ENCODE measurements at places on chromosomes 1 and 21.
A peak's percentile ranks its signal among the peaks of the same experiment; 100 is the strongest.

GRCh38 chr1:117051224-117052064 lies 8.7 kb upstream of the TTF2 start:
- no peak for DNase-seq

- DNase-seq = no peak
Observed at GRCh38 chr1:184861755-184862336, 107.2 kb upstream of the EDEM3 start.

DNA sequence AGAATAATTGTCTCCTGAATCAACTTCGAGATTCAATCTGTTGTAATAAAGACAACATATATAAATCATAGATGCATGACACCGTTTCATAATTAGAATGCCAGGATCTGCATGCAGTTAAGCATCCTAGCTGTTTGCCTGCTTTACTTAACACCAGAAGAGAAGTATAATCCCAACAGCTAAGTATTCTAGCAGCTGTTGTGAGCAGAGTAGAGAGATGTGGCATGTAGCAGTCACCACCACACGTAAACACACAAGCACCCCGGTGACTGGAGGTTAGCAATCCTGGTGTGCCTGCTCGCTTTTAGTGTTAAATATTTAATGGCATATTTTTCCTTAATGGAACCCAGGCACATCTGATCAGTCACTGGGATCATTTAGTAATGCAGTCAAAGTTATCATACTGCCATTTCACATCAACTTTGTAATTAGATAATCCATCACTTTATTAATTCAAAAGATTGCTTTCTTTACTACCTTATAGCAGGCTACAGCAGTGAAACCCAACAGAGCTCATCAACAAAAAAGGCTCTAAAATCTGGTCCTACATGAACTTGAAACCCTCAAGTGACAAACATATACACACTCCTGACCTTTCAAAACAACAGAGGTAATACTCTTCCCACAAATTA lies 187.9 kb downstream of the SMYD3 start:
- DNase-seq = no peak

DNA sequence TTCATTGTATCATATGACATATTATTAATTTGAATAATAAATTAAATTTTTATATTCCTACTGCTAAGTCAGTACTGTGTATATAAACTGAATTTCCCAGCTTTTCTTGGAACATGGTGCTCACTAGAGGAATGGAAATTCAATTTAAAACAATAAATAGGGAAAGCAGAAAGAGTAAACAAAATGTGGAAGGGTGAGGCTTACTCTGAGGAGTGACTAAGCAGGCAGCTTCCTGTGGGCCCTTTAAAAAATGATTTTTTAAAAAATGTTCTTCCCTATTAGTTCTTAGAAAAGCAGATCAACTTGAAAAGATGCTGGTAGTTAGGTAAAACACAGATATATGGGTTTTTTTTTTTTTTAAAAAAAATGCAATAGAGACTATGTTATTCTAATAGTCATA lies 49.5 kb upstream of the S1PR1 start:
- DNase-seq = no peak

GRCh38 chr1:197444755-197445154 lies 176.7 kb downstream of the CRB1 start:
- DNase-seq = no peak

- no peak for DNase-seq
Observed at GRCh38 chr1:230861489-230861888, 6.8 kb downstream of the C1orf198 start.

GRCh38 chr1:155064111-155064831 lies 731 bp downstream of the EFNA4 start:
- DNase-seq = no peak

- DNase-seq = no peak
Observed at GRCh38 chr1:244422174-244422573, 29.5 kb downstream of the ADSS2 start.

GRCh38 chr1:19220991-19221390 lies 10.9 kb upstream of the UBR4 start:
- no peak for DNase-seq

DNA sequence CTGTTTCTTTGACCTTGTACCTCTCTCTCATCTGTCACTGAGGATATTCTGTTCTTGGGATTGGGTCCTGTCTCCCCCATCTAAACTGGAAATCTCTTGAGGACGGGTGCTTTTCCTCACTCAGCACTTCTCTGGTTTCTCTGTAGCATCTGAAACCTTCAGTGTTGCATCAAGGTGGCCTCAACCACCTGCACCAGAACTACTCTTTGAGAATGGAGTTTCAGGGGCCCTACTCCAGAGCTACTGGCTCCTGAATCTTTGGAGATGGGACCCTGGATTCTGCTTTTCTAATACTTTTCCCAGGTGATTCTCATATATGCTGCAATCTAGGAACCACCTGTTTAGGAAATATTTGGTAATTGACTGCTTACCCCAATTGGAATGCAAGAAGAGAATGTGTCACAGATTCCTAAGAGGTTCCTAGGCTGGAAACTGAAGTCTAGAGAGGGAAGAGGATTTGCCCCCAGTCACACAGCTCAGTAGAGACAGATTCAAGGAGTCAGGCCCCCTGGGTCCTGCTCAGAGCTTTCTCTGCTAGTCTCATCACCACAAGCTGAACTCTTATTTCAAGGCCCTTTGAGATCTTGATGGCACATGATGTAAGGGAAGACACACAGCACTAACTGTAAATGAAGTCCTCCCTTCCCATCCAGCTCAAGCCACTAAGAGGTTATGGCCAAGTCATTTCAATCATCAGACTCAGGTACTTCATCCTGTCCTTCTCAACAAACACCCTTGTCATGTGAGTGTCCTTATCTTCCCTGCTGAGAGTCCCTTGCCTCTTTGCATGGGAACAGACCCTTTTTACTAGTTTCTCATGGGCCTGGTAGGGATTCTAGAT lies 48.7 kb downstream of the EIF2D start:
- no peak for DNase-seq

DNA sequence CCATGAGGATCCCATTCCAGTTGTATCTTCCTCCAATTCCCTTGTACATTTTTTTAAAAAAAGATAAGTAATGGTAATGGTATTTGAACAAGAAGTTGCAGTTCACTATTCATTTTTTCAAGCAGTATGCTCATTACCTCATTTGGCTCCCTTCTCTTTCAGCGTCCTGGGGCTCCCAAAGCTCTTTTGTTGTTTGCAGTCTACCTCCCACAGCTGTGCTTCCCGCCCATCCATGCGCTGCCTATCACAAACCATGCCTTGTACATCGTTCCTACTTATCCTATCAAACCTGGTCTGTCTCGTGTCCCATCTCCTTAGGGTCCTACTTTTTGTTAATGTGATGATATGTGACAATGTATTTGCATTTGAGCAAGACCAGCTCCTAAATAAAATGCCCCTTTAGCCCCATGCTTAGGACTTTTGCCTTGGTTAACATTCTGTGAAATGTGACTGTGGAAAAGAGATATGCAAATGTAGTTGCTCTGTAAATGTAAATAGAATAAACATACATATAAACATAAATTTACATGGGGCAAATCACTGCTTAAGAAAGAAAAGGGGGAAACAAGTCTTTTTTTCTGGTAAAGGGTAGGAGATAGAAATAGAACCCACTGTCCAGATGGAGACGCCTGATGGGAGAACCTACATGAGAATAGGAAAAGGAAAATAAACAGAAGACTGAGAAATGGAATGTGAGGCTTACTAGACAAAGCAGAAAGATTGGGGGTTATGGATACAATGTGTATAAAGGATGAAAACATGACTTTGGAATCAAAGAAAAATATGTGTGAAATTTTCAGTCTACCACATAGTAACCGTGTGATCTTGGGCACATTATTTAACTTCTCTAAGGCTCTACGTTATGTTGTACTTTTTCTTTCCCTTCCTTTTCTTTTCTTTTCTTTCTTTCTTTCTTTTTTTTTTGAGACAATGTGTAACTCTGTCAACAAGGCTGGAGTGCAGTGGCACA lies 59.8 kb upstream of the PLXNA2 start:
- no peak for DNase-seq

DNA sequence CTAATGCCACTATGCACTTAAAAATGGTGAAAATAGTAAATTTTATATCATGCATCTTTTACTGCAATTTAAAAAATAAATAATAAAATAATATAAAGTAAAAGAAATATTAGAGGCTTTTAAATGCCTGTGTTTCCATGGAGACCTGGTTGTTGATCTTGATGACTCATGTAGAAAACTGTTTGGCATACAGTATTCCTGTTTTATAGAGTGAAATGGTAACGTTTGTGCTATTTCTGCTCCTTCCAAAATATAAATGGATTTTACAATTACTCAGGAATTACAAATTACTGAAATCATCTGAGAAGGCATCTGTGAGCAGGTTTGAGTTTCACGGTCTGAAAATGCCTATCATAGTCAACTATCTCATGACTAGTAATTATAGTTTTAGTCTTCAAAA lies 98.4 kb upstream of the USP25 start:
- DNase-seq = no peak

GRCh38 chr1:30906631-30907441 lies 1.7 kb downstream of the SDC3 start:
- no peak for DNase-seq

- DNase-seq = peak; percentile 59
Observed at GRCh38 chr1:181104790-181105133, 16.3 kb downstream of the IER5 start.

DNA sequence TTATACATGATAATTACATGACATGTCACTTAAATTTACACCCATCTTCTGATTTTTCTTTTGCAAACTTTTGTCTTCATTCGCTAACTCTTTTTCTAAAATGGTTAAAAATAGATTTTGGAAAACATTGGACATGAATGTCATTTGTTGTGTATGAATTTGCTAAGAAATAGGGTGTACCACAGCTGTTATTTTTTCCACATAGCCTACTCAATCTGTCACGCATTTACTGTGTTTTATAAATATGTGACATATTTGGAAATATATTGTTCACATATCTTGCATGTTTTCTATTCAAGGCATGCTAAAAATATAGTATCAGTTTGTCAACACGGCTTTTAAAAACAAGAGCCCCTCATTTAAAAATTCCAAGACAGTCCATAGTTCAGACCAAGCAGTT lies 47.9 kb upstream of the TARBP1 start:
- DNase-seq = no peak

- no peak for DNase-seq
Observed at GRCh38 chr1:226126824-226127569, 59.5 kb downstream of the ACBD3 start.

- no peak for DNase-seq
Observed at GRCh38 chr21:27268290-27268689, 301.4 kb upstream of the ADAMTS5 start.

DNA sequence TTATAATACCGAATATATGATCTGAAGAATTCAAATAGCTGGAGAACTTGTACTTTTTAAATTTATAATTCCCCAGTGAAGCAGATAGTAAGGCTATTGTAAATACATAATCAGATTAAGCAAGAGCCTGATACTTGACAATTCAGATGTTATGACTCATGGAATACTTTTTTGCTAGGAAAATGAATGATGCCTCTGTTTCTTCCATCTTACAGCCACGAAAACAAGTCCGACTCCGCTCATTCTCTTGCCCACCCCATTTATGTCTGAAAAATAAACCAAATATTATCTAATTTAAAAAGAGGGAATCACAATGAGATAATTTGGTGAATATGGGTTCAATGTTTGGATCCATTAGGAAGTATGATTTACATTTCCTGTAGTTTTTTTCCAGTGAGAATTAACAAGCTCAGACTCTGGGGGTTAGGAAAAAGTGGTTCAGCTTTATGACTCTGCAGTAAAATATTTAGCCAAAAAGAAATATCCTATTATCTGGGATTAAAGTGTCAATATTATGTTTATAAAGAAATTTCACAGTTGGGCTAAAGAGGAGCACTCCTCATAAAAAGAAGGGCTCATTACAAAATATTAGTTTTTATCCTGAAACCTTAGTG lies 50.4 kb upstream of the DAB1 start:
- no peak for DNase-seq

GRCh38 chr1:38223391-38223790 lies 176.8 kb upstream of the POU3F1 start:
- DNase-seq = no peak

- no peak for DNase-seq
Observed at GRCh38 chr1:147721716-147722115, 38.7 kb downstream of the GJA5 start.

DNA sequence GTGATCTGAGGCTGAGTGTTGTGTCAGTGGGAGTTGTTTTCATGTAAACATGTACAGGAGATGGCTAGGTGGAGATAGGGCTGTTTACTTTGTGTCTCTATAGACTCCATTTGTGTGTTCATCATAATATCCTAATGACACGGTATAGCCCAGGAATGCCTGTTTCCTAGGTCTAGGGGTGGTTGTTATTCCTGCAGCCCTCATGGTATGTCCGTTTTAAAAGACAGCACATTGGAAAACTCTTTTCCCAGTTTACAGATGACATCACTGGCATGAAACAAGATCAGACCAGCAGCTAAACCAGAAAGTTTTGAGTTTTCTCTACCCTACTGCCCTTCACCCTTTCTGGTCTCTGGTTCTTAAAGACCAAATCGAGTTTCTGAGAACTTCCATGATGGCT lies 227.3 kb upstream of the TMEM51 start:
- DNase-seq = no peak

DNA sequence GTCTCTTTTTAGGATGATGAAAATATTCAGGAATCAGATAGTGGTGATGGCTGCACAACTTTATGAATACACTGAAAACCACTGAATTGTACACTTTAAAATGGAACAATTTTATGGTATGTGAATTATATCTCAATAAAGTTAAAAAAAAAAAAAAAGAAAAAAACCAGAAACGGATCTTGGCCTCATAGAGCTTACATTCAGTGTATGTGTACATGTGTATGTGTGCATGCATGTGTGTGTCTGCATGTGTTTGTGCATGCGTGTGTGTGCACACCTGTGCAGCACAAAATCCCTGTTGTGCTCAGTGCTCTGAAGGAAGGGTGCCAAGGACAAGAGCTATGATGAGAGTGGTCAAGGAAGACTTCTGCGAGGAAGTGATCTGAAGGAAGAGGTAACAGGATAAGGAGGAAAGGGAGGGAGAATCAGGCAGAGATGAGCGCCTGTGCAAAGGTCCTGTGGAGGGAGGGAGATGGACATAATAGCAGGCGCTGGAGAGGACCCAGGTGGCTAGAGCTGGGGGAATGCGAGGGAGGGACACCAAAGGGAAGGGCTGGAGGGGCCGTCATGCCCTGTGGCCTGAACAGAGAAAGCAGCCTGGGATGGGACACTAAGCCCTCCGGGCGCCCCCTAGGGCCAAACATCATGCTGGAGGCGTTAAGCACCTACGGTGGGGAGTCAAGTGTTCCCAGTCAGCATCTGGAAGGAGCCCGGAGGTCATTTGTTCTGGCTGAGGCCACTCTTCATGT lies 25.2 kb downstream of the NKAIN1 start:
- DNase-seq = no peak

DNA sequence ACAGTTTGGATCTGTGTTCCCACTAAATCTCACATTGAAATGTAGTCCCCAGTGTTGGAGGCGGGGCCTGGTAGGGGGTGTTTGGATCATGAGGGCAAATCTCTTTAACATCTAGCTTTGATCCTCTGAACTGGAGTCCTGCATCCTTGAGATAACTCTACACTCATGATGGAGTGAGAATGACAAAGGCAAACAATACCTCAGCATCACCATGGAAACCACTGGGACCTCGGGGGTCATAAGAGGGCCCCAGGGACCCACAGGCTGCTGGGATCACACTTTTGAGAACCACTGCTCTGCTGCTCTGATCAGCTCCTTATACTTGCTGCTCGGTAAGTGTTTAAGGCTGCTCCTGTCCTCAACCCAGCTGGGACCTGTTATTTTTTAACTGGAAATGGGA lies 13.4 kb upstream of the OBSCN start:
- no peak for DNase-seq

GRCh38 chr1:228940926-228941325 lies 205.6 kb downstream of the RHOU start:
- no peak for DNase-seq

GRCh38 chr1:193342811-193343210 lies 156.4 kb upstream of the B3GALT2 start:
- no peak for DNase-seq

- no peak for DNase-seq
Observed at GRCh38 chr1:92538413-92539061, 51.8 kb upstream of the GFI1 start.

All from NCI-H187 (cell line).